ENCODE measurements at places on chromosomes 6 and 20.

DNA sequence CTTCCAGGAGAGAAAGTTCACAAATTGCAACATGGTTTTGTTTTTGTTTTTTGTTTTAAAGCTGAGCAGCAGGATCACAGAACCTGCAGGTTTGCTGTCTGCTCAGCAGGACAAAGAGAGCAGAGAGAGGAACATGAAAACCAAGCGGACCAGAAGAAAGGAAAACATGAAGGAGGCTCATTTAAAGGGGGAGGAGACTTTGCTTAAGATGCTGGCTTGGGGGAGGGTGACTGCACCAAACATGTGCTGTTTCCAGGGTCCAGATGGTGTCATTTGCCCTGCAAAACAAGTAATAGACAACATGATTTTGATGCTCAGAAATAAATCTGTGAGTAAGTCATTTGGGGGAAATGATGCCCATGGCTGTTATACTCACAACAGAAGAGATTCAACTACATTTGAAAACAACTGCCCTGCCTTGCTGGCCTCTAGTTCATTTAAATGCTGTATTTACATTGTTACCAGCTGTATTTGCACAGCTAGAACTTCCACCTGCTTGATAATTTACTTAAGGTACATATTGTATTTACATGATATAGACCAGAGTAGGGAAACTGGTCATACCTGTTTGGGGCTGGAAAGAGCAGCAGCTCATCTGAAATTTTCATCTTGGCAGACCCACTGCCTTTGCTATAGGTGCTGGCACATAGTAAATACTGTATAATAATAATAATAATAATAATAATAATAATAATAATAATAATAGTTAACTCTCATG, 32.2 kb upstream of the CHD6 start:
- DNase-seq, result no peak

DNA sequence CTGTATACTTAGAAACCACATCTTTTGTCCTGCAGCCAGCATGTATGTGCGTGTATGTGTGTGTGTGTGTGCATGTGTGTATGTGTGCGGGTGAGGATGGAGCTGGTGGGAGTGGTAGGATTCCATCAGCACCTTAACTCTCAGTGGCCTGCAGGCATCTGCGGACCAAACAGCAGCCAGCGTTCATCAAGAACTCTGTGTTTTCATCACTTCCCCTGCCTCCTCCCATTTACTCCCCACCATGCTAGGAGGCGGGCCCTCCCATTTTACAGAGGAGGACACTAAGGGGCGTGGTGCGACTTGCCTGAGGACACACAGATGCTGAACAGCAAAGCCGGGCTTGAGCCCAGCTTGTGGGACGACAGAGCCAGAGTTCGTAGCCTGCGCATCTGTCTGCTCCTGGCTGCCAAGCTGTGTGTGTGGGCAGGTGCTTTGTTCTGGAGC, 8.9 kb downstream of the VSTM2L start:
- peak; percentile 41 for DNase-seq

DNA sequence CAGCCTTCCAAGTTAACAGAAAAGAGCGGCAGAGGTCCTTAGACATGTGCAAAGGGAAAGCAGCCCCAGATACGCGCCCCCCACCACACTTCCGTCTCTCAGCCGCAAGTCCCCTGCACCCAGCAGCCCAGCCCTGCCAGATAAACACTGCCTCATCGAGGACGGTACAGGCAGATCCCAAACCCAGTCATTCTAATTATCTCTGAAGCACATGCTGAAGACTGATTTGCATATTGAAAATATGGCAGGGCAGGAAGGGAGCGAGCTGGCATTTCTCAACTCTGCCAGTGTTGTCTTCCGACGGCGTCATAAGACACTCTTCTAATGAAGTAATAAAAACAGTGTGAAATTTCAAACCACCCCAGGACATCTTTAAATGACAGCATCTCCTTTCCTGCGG, 122.8 kb upstream of the CDH4 start:
- no peak for DNase-seq

DNA sequence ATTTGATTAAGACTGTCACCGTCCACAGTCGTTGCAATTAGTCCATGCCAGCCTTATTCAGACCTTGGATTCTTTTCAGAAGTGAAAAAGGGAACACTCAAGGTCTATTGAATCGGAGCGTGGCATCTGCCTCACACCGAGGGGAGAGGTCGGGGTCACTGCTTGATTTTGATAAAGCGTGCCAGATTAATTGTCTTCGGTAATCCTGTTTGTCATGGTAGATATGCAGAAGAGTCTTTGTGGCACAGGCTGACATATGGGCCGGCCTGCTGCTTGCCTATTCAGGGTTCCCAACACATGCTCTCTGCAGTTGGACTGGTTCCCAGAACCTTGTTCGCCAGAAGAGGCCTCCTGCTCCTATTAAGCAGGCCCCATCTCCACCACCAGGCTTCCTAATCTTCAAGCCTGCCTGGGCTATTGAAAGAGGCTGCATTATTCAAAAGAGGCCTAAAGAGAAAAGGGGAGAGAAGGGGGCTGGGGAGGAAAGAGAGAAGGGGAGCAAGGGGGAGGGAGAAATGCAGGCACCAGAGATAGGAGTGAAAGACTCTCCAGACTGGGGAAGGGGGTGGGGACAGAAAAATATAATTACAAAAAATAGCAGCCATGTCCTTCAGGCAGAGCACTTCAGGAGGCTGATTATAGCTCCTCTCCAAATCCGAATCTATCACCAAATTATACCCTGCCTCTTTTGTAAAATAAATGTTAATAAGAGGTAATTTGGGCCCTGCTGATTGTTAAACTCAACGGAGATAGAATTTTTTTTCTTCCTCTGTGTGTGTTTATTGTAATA, 611.3 kb downstream of the HDGFL1 start:
- no peak for DNase-seq

DNA sequence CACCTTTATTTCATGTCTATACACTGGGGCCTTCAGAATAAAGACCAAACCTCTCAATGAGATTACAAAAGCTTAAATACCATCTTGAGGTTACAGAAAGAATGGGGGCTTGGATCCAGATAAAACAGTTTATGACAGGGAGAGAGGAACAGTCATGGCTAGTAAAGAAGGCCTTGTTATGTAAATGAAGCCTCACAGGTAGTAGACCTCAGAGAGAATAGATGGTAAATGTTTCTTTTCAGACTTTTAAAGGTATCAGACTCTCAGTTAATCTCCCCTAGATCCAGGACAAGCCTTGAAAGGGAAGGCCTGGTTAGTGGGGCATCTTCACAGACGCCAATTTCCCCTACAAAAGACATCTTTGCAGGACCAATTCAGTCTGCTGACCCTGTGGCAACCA, 1325.6 kb downstream of the HACE1 start:
- no peak for DNase-seq

DNA sequence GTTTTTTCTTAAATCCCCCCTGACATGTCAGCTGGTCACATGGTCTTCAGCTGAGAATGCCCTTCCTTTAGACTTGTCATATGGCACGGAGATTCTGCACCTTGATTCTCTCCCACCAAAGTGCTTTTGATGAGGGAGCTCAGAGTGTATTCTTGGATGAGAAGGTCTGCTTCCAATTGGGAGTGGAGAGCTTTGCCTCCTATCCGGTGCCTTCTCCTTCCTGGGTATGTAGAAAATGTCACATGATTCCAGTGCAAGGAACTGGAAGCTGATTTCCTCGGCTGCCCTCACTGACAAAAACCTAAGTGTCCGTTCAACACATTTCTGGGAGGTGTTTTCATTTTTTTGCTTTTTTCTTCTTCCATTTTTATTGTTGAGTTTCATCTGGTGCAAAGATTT, 197.2 kb downstream of the TFAP2C start:
- DNase-seq, result no peak

GRCh38 chr6:31797588-31797987, 2.0 kb upstream of the VARS1 start:
- DNase-seq, result peak; percentile 78

DNA sequence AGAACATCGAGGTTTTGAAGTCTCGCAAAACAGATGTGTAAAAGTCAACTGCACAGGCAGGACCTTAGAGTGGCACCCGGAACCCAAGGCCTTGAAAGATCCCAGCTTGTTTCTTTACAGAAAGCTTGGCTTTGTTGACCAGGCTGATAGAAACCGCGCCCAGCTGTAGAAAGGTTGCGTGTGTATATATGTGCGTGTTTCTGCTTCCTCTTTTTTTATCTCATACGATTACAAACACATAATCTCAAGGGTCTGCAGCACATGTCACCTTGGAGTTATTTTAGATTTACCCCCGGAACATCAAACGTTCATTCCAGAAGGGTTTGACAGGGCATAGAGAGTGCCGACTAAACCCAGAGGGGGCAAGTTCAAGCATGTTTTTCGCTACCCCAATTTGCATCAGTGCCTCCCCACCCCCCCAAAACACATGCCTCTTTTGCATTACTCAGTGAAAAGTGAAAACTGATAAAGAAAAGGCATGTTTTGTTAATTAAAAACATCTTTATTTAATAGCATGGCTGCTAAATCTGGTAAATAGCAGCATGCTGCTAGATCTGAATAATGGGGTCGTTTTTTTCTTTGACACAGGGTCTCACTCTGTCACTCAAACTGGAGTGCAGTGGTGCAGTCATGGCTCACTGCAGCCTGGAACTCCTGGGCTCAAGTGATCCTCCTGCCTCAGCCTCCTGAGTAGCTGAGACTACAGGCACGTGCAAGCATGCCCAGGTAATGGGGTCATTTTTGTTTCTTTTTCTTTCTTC, 33.2 kb upstream of the NCOA3 start:
- no peak for DNase-seq

DNA sequence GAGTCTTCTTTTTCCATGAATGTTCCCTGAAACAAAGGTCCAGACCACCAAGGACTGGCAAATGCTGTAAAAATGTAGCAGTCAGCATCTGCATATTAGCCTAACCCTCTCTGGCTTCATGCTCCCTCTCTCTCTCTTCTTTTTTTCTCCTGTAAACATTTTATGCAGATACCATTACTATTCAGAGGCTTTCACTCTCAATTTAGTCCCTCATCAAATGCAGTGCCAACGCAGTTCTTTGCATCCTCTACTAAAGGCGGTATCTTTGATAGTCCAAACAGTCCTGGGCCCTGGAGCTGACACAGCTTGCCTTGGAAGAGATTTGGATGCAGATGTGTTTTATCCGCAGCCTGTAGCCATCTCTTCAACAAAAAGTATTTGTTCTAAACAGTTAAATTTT, 167.1 kb upstream of the MMS22L start:
- DNase-seq, result no peak

DNA sequence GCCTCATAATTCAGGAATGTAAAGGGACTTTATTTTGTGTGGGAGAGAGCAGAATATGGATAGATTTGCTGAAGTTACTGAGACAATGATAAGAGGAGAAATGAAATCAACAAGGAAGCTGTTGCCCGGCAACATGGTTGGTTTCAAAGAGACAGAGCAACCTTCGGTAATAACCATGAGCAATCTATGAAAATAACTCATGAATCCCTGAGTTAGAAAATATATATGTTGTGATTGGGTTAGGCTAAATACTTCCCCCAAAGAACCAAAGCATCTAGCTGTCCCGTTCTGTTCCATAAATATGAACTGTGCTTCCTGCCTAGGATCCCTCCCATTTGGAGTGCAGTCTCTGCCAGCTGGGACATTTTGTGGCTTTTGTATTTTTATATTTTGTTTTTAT, 23.1 kb downstream of the SERPINB1 start:
- no peak for DNase-seq

- no peak for DNase-seq
These were observed 11.2 kb upstream of the SERPINB6 start for GRCh38 chr6:2982426-2983117.

GRCh38 chr6:36075656-36076055, 48.0 kb downstream of the MAPK14 start:
- no peak for DNase-seq

DNA sequence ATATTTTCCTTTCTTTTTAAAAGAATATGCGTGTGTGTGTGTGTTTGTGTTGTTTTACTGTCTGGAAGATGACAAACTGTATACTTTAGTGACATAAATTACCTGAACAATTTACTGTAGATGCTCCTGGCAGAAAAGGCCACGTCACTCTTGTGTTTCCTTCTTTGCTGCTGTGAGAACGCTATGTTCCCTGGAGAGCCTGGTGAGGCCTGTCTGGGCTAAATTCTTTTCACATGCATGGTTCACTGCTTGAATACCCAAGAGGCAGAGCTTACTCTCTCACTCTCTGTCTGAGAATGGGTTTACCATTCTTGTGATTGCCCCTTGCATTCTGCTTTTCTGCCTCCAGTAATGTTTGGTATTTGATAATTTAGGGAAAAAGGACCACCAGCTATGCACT, 64.3 kb downstream of the EDN1 start:
- DNase-seq, result no peak

- DNase-seq, result no peak
These were observed 588 bp upstream of the NCOA3 start for GRCh38 chr20:47501116-47501481.

All from activated CD8-positive, alpha-beta T cell treated with anti-CD3 and anti-CD28 coated beads, Interleukin-2, amount 10 ng/mL, durations not matched to agents 7 days and 5 days (primary cell).